ENCODE measurements at places on chromosomes 2 and 18. TPM values are rescaled to one million over a fixed set of nuclear protein-coding genes. Genes with fewer than 3 reads are reported as not detected.

POTEJ gene
- total RNA-seq = not detected

PTPN2 gene
- 40.2 TPM for total RNA-seq

SCN2A gene
- total RNA-seq = 1.3 TPM

HOXD4 gene
- not detected for total RNA-seq

CCDC141 gene
- 3.7 TPM for total RNA-seq

EPB41L3 gene
- total RNA-seq = under 0.01 TPM

CD28 gene
- total RNA-seq = 0.52 TPM

EDAR gene
- total RNA-seq = not detected

GALNT14 gene
- not detected for total RNA-seq

SOCS6 gene
- total RNA-seq = 21.9 TPM

KLHL14 gene
- total RNA-seq = not detected

LTBP1 gene
- 79.2 TPM for total RNA-seq

Measured in LHCN-M2 (cell line).